Posterior vena cava (tissue), 2 donors: ENCODE measurements at places on chromosomes 3 and 15. TPM values are rescaled to one million over a fixed set of nuclear protein-coding genes. Genes with fewer than 3 reads are reported as not detected.

ITIH1 gene
- total RNA-seq: 1.3 TPM

PP2D1 gene
- not detected for total RNA-seq

PLCL2 gene
- total RNA-seq: 11.9 TPM

DNA sequence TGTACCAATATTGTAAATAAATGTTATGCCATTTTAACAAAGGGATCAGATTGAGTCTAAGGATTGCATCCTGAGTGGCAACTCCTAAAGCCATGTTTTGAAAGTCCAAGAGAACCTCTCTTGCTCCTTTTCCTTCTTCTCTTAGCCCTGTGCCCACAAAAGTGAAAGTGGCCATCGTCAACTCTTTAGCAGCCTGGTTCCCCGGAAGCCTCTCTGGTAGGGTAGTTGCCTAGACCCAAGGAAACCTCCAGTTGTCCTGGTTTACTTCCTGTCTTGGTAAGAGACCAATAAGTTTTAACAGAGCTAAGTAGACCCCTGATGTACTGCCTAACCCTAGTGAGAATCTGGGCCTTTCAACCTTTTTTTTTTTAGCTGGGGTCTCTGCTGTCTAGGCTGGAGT, 10.2 kb upstream of the ITPKA start:
- peak; percentile 23 for DNase-seq

DNA sequence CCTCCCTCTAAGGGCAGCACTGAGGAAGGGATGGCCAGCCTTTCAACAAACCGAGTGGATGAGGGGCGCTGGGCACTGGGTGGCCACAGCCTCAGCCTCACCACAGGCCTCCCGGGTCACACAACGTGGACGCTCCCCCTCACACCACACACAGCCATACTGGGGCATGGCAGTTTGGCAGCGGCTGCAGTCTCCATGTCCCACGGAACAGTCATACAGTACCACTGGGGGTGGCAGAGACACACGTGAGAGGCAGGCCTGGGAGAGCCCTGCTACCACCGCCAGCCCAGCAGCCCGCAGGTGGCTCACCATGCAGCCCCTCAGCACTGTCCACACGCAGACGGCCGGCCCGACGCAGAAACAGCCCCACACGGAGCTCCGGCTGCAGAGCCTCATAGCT, 11.7 kb downstream of the PLXNB1 start:
- DNase-seq: no peak

- DNase-seq: peak; percentile 41
These were observed 293.0 kb upstream of the ATP11B start for GRCh38 chr3:182500289-182500688.
